ENCODE measurements at places on chromosomes 6 and 20.
A peak's percentile ranks its signal among the peaks of the same experiment; 100 is the strongest.

DNA sequence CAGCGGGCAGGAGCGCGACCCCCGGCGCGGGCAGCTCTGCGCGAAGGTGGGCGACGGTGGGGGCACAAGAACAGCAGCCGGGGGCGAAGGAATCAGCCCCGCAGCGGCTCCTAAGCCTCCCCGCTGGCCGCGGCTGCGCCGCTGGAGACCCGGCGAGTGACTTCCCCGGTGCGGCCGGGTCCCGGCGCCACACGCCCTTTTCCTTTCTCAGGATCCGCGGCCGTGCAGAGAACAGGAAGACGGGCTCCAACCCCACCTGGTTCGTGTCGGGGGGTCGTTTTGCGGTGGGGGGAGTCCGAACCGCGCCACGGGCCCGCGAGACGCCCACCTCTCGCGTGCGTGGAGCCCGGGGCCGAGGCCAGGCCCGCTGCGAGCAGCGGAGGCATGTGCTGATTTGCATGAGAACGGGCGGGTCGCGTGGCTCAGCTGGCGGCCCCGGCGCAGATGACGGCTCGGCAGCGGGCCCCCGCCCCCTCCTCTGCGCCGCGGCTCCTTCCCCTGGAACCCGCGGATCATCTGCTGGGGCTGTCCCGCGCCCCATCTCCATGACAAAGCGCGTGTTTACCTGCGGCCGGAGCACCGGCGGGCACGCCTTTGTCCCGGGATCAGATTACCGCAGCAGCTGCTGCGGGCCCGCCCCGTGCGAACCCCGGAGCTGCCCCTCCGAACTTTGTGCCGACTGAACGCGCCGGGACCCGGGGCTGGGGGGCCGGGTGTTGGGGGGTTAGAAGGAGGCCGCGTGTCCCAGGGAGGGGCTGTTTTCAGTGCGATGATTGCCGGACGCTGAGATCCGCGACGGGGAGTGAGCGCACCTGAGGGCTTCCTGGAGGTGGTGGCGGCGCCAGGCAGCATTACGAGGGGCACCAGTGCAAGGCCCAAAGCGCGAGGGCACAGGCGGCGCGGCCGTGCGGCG lies 4.9 kb upstream of the DLL1 start:
- peak; percentile 67 for DNase-seq

- DNase-seq: no peak
Observed at GRCh38 chr6:31154436-31154835, 3.2 kb downstream of the CCHCR1 start.

DNA sequence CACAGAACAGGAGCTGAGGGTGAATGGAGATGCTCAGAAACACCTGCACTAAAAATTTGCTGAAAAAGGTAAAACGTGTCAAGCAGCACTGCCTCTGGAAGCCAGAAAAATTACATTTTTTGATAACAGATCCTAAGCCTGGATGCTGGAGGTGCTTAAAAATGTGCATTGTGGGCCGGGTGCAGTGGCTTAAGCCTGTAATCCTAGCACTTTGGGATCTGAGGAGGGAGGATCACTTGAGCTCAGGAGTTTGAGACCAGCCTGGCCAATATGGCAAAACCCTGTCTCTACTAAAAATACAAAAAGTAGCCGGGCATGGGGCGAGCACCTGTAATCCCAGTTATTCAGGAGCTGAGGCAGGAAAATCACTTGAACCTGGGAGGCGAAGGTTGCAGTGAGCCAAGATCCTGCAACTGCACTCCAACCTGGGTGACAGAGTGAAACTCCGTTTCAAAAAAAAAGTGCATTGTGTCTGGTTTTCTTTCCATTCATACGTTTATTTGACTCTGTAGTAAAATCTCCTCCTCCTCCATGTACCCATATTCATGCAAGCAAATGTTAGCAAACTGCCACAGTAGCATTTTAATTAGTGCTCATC lies 587 bp upstream of the BTN3A1 start:
- DNase-seq: no peak

DNA sequence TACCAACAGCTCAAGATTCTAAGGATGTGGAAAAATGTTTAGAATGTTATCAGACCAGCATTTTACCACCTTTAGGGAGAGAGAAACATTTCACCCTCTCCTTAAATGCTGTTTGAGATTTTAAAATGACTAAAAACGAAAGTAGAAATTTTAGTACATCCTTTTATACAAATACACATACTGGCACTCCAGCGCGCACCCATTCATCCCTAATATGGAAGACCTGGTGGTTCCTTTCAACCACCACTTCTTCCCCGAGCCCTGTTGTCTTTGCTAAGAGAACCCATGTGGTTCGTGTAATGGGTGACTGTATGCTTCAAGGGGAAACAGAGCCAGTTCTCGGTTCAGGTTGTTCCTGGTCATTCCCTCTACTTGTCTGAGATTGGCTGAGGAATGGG lies 21.3 kb downstream of the SPATA2 start:
- peak; percentile 40 for DNase-seq

DNA sequence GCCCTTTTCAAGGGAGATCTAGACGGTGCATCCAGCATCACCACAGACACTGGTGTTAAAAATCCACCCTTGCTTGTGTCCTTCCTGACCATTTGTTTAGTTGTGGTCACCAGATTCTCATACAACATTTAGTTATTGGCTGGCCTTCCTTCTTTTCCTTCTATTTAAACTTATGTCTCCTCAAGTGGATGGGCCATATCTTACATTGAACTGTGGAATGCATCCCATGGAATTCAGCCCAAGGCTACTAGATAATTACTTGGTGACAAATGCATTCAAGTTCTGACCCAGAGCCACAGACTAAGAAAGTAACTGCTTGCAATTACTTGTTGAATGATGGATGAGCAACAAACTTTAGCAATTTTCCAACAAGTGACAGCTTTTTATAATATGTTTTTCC lies 198.9 kb upstream of the SSTR4 start:
- DNase-seq: no peak

DNA sequence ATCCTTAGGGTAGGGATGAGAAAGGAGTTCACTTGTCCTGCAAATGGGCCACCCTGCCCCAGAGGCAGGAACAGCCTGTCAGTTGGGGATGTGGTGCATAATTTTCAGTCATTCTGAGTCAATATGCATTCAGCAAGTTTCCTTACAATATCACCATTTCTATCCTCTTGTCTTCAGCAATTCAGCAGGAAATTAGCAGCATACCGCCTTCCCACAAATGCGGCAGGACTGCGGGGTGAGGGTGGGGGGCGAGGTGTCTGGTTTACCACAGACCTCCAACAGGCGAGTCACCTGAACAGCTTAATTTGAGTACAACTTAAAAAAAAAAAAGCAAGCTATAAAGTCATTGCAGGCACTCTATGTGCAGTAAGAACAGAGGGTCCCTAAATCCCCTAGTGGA lies 126.8 kb downstream of the MAP3K7 start:
- DNase-seq: peak; percentile 61

- DNase-seq: no peak
Observed at GRCh38 chr6:13724182-13724581, 12.5 kb upstream of the RANBP9 start.

DNA sequence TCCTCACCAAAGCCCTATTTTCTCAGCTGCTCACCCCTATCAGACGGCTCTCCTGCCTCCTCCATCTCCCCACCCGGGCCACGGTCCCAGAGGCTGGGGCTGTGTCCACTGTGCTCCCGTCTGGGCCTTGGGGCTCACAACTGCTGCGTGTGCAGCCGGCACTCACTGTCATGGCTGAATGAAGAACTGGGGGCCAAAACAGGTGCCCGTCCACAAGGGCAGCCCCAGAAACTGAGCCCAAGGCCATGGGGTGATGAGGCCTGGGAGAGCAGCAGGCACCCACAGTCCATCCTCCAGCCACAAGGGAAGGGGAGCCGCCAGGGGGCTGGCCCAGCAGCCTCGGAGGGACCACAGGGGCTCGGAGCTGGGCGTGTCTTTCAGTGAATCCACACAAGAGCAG lies 159.5 kb downstream of the DLL1 start:
- DNase-seq: no peak

DNA sequence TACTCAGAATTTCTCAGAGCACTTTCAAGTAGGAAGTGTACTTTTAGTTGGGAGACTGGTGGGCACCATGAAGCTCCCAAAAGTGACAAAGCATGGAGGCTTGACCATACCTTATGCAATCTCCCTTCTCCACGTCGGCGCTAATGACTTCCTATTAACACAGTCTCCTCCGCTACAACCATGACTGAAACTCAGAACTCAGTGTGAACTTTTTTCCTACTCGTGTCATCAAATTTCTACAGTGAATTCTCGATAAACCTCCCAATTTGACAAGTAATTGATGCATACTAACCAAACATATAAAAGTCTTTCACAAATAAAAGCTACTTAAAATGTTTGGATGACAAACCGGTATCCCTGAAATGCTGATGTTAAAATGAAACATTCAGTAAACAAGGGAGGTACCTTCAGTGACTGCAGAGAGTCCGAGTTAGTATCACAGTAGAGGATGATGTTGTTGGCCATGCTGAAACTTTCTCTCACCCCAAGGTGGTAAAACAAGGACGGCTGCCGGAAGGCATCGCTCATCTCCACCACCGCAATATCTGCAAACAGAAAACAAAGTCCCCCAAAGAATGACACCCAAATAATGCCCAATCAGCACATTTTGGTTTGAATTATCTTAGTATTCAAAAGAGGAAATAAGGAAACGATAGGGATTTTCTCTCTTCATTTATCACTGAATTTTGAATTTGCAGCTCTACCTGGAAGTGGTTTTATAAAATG lies 72.1 kb downstream of the MAP3K5 start:
- DNase-seq: no peak

- no peak for DNase-seq
Observed at GRCh38 chr6:168666699-168667427, 225.9 kb downstream of the SMOC2 start.

DNA sequence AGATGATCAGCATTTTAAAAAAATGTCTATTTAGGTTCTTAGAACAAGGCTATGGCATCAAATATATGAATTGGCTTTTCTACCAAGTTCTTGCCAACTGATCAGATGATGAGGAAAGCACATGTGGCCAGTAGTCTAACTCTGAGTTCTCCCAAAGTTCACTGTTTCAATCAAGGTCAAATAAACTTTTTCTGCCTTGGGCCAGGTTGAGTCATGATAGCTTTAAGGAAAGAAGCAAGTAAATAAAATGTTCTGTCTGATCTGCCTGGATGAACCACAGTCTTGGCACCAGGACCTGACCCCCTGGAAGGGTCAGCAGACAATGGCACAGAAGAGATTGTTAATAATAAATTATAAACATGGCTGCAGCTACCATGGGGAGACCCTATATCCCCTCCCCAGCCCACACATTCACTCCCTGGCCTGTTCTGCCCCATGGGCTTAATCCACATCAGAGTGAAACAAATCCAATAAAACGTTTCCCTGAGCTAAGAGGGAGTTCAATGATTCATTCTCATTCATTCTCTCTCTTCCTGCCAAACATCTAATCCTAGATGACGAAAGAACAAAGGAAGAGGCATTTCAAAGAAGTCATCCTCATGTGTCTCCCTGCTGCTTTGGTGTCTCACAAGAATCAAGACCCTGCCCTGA lies 661.6 kb downstream of the DHX35 start:
- DNase-seq: no peak

GRCh38 chr6:37507077-37507476 lies 7.4 kb upstream of the CCDC167 start:
- no peak for DNase-seq

GRCh38 chr6:86723151-86723550 lies 214.2 kb upstream of the HTR1E start:
- DNase-seq: no peak

GRCh38 chr6:40586369-40587201 lies 579 bp downstream of the LRFN2 start:
- DNase-seq: no peak

DNA sequence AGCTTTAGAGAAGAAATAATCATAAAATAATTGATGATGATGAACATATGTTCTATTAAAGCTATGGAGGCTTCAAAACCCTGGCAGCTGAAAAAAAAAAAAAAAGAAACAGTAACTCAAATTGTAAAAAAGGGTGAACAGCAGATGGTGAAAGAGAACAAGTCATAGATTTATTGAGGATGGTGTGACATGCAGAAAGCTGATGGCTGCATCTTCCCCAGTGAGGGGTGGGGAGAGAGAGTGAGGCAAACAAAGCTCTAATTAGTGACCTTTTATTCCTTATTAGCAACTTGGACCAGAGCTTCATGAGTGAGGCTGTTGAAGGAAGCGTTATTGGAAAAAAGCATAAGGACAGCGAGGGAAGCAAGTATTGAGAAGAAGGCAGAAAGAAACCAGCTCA lies 191.7 kb downstream of the EDN1 start:
- DNase-seq: no peak

DNA sequence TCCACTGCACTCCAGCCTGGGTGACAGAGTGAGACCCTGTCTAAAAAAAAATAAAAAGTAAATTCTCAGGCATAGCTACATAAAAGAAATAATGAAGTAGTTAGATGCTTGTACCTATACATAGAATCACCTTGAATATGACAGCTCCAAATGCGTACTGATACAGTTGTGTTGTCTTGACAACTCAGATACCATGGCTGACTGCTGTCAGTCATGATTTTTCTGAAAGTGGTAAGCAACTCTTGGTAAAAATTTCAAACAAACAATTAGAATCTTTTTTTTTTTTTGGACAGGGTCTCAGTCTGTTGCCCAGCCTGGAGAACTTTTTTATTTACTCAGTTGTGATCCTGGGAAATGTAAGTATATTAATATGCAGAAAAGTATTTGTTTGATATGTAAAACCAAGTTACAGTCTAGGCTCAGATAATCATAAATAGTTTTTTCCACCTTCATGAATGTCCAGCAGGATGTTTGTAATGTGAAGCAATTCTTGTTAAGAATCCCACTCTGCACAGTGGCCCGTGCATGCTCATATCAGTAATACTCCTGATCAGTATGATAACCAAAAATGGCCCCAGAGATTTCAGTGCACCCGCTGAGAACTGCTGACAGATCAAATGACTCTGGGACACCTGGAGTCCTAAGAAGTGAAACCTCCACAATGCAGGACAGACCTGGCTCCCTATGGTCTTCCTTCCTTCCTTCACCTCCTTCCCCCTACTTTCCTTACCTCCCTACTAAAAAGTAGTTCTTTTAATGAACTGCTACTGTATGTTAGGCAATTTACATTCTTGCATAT lies 14.0 kb upstream of the MAPK13 start:
- no peak for DNase-seq

DNA sequence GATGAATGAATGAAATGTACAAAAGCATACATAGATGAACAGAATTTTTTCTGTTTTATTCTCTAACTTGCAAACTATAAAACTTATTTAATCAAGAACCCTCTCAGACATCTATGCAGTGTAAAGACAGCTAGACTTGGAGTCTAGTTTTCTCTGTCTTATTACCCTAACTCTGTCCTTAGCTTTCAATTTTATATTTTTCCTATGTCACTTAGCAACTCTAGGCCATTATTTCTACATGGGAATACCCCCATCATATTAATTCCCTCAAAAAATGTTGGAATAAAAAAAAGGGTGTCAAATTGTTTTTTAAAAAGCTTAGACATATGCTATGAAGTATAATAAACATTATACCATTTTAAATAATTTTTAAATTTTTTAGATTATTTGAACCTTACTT lies 1.2 kb downstream of the RHAG start:
- DNase-seq: no peak

Measured in stimulated activated naive CD8-positive, alpha-beta T cell treated with anti-CD3 and anti-CD28 coated beads, Interleukin-15, Interleukin-2, amounts not matched to agents 100 U/mL and 50 U/mL, for 24 hours (primary cell).